T1000 (cell line): ENCODE measurements at places on chromosomes 13 and 19.

DNA sequence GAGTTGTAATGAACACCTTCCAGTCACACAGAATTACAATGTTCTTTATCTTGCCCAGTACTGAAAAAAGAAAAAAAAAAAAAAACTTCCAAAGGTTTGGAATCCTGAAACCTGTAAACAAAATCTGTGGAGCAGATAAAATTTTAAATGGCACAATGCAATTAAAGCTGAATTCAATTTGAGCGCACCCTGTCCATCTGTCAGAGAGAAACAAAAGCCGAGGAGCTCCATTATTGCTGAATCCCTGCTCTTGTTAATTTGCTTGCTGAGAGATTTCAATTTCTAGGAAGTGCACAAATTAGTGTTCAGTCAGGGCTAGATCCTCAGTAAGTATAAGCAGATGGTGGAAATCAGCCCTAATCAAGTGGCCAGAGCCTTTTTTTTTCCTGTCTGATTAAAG lies 65.2 kb downstream of the DACH1 start:
- DNase-seq = no peak

DNA sequence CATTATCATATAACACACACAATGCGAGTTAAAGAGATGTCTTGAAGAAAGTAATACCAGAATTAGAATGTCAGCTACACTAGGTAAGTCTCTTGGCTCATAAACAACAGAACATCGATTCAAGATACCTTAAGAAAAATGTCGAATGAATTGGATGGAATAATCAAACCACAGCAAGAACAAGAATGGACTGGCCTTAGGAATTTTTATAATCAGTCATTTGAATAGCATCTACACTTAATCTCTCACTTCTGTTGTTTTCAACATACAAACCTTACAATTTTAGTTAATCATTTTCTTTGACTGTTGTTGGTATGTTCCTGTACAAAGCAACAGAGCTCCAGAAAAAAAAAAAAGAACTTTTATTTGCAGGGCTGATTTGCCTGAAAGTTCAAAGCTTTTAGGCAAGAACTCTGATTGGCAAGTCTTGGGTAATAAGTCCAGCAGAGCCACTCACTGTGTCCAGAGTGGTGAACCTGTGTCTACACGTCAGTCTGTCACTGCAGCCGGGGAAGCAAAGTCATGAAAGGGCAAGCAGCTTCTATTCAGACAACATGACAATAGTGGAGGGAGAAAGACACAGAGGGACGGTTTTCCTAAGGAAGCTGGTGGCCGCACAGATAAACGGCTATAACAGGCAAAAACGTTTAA lies 1026.1 kb upstream of the MIR17HG start:
- DNase-seq = no peak

DNA sequence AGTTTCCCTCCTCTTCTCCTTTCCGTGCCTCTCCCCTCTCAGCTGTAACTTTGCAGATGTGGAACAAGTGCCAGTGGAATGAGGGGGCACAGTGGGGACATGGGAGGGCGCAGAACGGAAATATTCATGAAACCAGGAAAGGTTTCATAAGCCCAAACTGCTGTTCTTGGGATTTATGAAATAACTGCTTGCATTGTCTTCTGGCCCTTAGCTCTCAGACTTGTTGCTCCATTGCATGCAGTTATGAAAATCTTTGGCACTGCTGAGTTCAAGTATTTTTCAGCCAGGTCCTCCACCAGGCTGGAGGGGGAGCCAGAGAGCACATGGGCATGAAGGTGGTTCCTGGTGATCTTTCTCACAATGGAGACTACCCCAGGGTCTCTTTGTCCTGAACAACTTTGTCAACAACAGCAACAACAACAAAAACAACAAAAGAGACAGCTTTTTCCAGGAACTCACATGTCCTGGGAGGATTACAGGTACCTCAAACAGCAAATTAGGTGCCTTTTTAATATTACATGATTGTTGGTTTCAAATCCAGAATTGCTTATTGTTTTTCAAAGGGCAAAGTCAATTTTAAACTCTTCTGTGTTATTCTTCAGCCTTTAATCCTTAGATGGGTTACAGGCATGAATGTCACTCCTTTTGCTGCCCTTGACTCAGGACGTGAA lies 1.5 kb downstream of the RGCC start:
- no peak for DNase-seq

DNA sequence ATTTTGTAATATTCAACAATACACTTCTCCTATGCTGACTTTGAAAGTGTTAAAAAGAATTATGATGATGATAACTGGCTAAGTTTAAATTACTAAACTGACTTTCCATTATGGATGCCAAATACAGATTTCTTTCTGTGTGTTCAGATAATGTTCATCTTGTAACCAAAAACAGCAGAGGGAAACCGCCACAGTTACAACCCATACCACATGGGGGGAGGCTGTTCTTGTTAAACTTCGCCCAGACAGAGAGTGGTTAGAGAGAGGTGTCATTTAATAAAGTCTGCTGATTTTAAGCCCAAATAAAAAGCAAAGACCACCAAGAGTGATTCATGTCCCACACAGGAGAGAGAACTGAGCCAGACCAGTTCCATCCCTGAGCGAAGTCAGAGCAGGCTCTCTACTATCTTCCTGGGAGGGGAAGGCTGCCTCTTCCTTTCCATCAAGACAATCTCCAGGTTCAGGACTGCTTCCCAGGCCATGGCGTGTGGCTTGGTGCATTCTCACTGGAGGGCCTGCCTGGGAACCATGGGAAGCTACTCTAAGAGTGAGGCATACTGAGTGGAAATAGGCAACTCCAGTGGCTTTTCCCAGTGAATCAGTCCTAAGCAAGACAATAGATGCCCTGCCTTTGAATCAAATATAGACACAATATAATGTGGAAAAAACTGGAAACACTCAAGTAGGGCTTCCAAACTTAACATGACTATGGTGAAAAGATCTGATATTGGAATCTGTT lies 18.2 kb downstream of the EFNB2 start:
- DNase-seq = no peak

DNA sequence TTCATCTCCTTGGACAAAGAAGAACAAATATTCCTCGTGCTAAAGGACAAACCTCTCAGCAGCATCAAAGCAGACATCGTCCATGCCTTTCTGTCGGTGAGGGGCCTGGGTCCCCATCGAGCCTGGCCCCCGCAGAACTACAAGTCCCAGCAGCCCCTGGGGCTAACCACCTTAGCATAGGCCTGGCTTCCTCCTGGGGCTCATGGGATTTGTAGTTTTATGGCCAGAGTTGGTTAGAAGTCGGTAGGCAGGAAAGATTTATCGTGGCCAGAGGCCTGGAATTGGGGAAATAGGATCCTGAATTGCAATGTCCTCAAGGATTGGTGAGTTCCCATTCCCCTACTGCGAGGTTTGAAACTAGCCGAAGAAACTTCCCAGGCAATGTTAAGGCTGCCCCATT lies 19.6 kb downstream of the TMEM150B start:
- DNase-seq = no peak

GRCh38 chr19:4815426-4816201 lies 15.9 kb downstream of the TICAM1 start:
- peak; percentile 73 for DNase-seq
